ENCODE measurements at places on chromosomes 7 and 10. TPM values are rescaled to one million over a fixed set of nuclear protein-coding genes. Genes with fewer than 3 reads are reported as not detected.

FBXL13 gene
- total RNA-seq, result 2.9 TPM

RAB18 gene
- 79.9 TPM for total RNA-seq

PIK3CG gene
- 5.4 TPM for total RNA-seq

TYW1B gene
- total RNA-seq, result 1.3 TPM

CTBP2 gene
- 35.5 TPM for total RNA-seq

CRYGN gene
- 1.2 TPM for total RNA-seq

PAX4 gene
- not detected for total RNA-seq

PTPRE gene
- 4.7 TPM for total RNA-seq

CALHM3 gene
- 4.8 TPM for total RNA-seq

SNCG gene
- 8.8 TPM for total RNA-seq

ASZ1 gene
- not detected for total RNA-seq

SLC18A2 gene
- not detected for total RNA-seq

ANKRD7 gene
- 3.2 TPM for total RNA-seq

GRCh38 chr10:53331460-53331859 is 558.9 kb upstream of the MBL2 start:
- DNase-seq, result no peak

DNA sequence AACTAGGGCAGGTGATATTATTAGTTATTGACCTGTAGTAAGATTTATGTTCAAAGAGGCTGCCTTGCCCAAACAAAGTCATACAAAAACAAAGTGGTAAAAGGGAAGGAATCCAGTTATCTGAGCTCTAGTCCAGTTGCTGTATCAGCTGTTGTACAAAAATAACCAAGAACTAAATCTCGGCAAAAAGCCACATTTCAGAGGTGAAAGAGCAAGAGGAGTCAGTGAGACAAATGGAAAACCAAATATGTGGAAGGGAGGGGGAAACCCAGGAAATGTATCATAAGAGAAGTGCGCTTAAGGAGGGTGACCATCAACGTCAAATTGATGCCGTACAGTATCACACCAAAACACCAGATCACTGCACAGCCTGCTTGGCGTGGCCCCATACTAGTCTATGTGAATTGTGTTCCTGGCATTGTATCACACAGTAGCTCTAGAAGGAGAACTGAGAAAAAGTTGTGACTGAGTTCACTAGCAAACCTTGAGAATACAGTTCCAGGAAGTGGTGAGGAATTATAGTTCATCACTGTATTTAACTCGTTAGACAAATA is 6.4 kb downstream of the AGBL3 start:
- no peak for DNase-seq

DNA sequence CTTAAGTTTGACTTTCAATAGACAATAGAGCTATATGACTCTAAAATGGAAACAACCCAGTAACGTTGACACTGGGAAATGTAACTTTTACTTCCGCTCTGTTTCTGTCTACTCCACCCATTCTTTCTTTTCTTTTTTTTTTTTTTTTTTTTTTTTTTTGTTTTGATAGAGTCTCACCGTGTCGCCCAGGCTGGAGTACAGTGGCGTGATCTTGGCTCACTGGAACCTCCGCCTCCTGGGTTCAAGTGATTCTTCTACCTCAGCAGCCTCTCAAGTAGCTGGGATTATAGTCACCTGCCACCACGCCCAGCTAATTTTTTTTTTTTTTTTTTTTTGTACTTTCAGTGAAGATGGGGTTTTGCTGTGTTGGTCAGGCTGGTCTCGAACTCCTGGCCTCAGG is 13.9 kb downstream of the PRSS2 start:
- no peak for DNase-seq

GRCh38 chr10:131743190-131744151 is 157.3 kb upstream of the PPP2R2D start:
- DNase-seq, result no peak

DNA sequence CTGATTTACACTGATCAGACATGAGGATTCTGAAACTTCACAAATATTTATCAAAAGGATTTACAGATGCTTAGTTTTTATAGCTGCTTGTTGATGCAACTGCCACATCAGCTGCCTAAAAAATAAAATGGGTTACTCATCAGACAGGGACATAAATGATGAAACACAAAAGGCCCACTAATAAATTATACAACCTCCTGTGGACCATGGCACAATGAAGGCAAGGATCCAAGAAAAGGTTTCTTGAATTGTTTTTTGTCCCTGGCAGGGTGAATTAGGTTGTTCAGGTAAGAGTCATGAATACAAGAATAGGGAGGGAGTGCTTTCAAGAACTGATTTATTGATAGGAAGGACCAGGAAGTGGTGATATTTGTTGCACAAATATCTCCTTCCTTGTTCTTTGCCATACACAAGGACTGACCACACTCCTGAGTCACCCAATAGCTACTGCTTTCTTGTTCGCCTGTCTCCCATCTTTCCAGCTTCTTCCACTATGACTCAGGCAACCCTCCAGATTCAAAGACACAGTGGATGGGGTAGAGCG is 234.5 kb downstream of the AHR start:
- DNase-seq, result peak; percentile 97

- DNase-seq, result no peak
Measured at GRCh38 chr10:126230587-126230986, 157.7 kb downstream of the ADAM12 start.

DNA sequence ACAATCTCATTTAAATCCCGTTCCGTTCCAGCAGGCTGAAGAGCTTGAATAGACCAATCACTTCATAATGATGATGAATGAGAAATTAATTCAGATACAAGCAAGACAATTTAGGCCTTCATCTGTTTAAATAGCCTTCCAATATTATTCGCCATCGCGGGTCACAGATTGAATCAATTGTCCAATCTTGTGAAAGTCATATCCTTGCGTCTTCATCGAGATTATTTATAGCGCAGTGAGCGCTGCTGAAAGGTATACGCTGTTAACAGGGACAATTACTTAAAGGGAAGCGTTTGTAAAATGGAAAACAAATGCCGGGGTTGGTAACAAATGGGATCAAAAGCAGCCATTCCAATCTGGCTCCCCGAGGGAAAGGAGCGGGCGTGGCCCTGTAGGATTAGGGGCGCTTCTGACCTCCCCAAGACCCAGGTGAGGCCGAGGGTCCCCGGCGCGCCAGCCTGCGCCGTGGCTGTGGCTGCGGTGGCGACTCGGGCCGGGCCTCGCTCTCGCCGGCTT is 8.6 kb downstream of the EVX1 start:
- no peak for DNase-seq

GRCh38 chr7:44852590-44852989 is 4.7 kb upstream of the H2AZ2 start:
- DNase-seq, result no peak

GRCh38 chr10:77738496-77739158 is 101.0 kb upstream of the KCNMA1 start:
- DNase-seq, result no peak

- DNase-seq, result no peak
Measured at GRCh38 chr7:113922049-113922448, 3.2 kb upstream of the PPP1R3A start.

- no peak for DNase-seq
Measured at GRCh38 chr7:51262796-51263531, 53.6 kb downstream of the COBL start.

DNA sequence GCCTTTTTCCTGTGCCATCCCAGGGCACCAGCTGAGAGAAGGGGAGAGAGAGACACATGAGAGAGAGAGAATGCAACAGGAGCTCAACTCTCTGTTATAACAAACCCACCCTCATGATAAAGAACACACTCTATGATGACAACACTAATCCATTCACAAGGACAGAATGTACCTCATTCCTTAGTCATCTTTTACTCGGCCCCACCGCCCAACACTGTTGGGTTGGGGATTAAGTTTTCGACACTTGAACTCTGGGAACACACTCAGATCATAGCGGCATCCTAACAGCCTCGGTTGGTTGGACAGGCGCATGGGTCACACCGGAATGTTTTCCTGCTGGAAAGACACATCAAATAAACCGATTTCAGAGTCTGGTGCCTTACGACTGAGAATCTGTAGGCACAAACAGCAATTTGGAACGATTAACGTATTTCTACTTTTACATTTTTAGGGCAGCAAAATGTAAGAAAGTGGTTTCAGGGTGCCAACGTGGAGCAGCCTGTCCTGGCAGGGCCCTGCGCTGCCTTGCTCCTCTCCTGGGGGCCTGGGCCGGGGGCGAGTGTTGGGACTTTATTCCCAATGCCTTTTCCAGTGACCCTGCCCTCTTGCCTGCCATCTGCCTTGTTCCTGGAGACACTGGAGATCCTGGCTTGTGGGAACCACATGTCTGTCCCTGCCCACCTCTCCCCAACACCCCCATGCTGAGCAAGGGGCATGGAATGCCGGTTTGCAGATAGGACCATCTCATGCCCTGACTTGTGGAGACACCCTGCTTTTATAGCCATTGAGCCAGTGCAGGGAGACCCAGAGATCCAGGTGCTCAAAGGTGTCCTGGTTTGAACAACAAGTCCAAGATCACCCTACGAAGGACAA is 287.0 kb downstream of the TCERG1L start:
- DNase-seq, result no peak

DNA sequence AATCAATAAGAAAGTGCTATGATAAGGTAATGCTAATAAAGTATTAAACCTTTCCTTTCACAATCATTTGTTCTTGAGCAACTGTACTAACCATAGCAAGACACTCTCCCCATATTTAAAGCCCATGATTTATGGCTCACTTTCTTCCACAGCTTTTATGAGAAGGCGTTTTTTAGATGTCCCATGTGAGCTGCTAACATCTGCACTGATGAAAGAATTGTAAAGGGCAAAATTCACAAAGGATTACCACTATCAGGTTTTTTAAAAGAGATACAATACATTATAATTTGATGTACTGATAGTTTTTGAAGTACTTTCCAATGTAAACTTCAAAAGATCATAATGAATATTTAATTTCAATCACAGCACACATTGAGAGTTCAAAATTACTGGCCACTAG is 75.7 kb downstream of the RNLS start:
- DNase-seq, result no peak

GRCh38 chr7:130838738-130839137 is 104.7 kb upstream of the KLF14 start:
- DNase-seq, result peak; percentile 94

- DNase-seq, result peak; percentile 41
Measured at GRCh38 chr7:129110258-129110981, 34.1 kb upstream of the TSPAN33 start.

DNA sequence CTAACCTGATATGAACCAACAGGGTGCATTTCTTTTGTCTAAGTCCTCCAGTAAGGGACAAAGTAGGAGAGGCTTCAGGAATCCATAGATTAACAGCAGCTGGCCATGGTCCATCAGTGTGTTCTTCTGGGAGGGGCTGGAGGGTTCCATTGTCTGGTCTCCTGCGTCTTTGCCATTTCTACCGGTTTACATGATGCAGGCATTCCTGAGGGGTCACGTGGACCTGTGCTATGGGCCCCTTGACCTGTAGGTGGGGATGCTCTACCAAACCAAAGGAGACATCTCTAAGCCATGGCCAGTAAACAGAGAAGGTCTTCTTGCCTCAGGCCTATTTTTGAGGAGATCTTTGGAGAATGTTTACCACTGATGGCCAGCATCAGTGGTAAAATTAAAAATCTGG is 28.7 kb upstream of the HABP2 start:
- no peak for DNase-seq

DNA sequence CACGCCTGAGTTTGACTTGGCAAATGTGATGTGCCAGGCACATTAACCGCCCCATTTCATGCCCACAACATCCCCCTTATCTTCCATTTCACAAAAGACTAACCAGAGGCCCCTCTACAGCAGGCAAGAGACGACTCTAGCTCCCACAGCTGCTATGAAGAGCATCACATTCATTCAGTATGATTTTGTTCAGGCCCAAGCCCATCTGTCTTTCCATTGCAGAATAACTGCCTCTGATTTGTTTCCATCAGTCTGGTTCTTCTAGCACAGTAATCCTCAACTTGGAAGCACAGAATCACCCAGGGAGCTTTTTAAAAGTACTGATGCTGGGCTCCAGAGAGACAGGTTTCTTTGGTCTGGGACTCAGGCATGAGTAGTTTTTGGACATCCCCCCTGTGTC is 169.7 kb downstream of the NEURL1 start:
- DNase-seq, result no peak

- no peak for DNase-seq
Measured at GRCh38 chr7:75854233-75854632, 24.6 kb upstream of the RHBDD2 start.

DNA sequence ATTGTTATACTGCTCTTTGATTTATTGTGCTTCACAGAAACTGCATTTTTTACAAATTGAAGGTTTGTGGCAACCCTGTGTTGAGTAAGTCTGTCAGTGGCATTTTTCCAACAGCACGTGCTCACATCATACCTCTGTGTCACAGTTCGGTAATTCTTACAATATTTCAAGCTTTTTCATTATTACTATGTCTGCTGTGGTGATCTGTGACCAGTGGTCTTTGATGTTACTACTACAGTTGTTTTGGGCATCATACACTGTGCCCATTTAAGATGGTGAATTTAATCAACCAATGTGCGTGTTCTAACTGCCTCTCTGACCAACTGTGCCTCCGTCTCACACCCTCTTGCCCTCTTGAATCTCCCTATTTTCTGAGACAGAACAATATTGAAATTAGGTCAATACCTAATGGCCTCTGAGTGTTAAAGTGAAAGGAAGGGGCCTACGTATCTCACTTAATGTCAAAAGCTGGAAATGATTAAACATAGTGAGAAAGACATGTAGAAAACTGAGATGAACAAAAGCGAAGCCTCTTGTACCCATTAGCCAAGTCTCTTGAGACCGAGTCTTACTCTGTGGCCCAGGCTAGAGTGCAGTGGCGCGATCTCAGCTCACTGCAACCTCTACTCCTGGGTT is 20.2 kb upstream of the ASL start:
- DNase-seq, result peak; percentile 48

- peak; percentile 78 for DNase-seq
Measured at GRCh38 chr7:20797462-20798080, 10.9 kb upstream of the SP8 start.

DNA sequence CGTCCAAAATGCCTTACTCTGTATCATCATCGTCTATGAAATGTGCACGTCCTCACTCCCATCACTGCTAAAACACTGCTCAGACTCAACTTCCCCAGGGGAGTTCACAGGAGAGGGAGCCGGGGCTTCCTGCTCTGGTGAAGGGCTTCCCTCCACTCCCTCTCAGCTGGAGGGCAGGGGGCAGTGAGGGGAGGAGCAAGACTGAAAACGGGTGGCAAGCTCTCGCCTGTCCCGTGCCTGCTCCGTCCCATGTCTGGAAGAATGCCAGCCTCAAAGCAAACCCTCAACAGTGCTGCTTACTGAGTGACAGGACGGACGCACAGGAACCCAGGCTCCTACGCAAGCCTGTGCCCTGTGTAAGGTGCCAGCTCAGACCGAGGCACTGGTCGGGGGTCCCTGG is 25.1 kb downstream of the PRKAG2 start:
- no peak for DNase-seq

- DNase-seq, result no peak
Measured at GRCh38 chr10:119078422-119079179, 2.0 kb downstream of the EIF3A start.

All from A172 (cell line).